ENCODE measurements at places on chromosomes 4 and X.

- no peak for DNase-seq
Measured at GRCh38 chrX:25039036-25039435, 23.3 kb upstream of the ARX start.

GRCh38 chrX:68829582-68830418 lies 979 bp downstream of the EFNB1 start:
- DNase-seq = no peak

GRCh38 chrX:133746593-133746992 lies 238.8 kb downstream of the GPC3 start:
- no peak for DNase-seq

DNA sequence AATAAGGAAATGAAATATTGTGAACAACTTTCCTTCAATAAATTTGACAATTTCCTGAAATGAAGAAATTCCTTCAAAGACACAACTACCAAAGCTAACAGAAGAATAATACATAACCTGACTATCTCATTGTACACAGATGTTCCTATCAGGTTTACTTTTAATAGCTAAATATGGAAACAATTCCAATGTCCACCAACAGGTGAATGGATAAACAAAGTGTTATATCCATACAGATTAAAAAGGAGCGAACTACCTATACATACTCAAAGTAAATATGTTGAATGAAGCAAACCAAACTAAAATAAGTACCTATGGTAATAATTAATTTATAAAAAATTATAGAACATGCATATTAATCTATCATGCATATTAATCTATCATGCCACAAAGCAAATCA lies 554.9 kb downstream of the PPP4R3C start:
- no peak for DNase-seq

DNA sequence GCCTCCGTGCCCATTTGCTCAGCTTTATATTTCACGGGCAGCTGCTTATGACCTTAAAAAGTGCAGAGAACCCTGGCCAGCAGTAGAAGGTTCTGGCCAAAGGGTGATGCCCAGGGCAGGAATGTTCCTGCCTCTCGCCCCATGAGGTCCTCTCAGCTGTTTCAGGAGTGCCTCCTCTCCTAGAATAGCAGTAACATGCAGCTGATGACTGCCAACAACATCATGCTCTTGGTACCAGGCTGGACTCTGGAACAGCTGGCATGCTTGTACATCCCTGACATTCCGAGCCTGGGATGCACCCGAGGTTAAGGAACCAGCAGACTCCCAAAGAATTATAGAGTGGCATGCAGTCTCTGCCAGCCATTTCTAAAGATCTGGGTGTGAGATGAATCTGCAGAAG lies 11.7 kb upstream of the TENM3 start:
- no peak for DNase-seq

DNA sequence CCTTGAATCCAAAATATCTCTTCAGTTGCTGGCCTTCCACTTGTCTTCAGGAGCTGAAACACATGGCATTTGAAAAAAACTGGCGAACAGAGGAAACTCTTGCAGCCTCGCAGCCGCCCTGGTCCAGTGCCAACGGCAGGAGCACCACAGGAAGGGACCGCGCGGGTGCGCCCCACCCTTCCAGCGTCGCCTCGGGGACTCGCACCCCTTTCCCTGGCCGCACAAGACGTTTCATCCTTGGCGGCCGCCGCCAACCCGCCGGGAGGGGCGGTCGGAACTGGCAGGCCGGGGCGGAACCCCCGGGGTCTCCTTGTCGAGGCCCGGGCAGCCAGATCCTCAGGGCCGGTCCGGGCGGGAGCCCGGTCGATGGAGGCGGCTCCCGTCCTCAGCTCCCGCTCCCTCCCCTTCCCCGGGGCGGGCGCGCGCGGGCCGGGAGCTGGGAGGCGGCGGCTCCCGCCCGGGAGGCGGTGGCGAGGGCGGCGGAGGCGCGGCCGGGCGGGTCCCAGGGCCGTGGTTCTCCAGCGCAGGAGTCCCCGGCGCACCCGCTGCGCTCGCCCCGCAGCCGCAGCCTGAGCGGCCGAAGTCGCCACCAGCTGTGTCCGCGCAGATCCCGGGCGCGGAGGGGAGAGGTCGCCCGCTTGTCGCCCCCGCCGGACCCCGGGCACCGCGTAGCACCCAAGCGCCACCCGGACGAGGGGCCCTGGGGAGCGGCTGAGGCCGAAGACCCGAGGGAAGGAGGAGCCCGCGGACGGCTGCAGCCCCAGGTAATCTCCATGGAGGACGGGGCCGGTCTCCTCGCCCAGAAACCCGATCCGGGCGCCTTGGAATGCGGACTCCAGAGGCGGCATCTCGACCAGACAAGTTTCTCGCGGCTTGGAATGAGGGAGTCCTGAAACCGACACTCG lies 886 bp upstream of the NDST3 start:
- DNase-seq = no peak

- no peak for DNase-seq
Measured at GRCh38 chr4:147749811-147750321, 18.0 kb downstream of the ARHGAP10 start.

DNA sequence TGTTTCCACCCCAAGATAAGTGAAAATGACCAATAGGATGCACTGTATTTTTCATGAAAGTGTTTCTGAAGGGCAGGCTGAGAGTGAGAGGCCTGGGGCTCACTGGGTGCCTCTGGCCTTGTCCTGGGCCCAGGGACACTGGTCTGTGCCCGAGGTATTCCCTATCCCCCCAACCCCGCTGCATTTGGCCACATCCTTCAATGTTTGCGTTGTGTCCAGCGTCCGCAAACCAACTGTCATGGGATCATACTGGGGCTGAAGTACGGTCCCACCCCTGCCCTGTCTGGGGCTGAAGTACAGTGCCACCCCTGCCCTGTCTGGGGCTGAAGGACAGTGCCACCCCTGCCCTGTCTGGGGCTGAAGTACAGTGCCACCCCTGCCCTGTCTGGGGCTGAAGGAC lies 22.0 kb upstream of the MSANTD1 start:
- no peak for DNase-seq

GRCh38 chrX:84340968-84341367 lies 153.0 kb upstream of the RPS6KA6 start:
- no peak for DNase-seq

- DNase-seq = no peak
Measured at GRCh38 chr4:5256421-5256820, 205.1 kb downstream of the STK32B start.

GRCh38 chr4:52982255-52982945 lies 120.3 kb downstream of the RASL11B start:
- DNase-seq = no peak

GRCh38 chrX:85517994-85518718 lies 138.7 kb upstream of the POF1B start:
- no peak for DNase-seq

DNA sequence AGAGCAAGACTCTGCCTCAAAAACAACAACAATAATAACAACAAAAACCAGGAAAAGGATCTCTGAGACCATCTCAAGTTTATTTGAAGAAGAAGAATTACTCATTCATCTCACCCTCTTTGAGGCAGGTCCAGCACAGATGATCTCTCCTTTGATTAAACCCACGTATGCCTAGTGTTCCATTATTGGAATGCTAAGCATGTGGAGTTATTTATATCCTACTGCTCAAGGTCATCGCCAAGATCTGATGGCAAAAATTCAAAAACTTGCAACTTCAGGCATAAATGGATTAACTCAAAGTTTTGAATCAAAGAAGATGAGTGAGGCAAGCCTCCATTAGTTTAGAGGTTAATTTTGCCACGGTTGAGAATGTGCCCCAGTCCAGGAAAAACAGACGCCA lies 184.2 kb downstream of the DHRSX start:
- no peak for DNase-seq

DNA sequence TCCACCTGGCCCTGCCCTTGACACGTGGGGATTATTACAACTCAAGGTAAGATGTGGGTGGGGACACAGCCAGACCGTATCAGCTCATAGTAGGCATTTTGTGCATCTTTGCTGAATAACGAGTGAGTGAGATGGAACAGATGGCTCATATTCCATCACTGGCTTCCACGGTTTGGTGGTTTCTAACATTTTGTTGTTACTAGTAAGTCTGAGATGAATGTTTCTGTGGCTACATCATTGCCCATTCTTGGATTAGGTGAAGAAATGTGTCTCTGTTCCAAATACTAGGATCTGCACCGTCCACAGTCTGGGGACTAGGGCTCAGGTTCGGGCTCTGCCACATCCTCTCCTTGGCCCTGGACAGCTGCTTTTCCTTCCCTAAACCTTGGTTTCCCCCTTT lies 3.6 kb downstream of the ABLIM2 start:
- DNase-seq = no peak

- DNase-seq = no peak
Measured at GRCh38 chr4:174669270-174669669, 147.0 kb upstream of the HPGD start.

DNA sequence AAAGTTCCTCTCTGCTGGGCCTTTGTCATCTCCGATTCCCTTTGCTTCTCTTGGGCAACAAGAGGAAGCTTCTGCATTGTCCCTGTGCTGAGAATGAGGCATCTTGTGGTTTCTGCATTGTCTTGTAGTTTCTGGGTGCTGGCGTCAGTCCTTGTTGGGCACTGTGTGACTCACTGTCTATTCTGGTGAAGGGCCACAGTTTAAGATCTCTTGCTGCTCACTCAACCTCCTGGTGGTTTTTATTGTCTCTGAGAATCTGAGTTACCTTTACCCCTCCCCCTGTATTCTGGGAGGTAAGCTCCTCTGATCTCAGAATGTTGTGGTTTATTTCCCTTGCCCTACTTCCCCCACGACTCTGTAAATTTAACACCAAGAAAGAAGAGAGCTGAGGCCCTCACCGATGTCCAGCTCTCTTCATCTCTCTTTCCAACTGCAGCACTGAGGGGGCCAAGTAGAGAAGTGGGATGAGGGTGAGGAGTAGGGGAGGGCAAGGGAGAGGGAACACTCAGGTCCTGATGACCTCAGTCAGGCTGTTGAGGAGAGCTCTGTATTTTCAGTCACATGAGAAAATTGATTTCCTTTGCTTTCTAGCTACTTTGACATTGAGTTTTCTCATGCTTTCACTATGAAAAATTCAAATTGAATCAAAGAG lies 441.6 kb upstream of the PITX2 start:
- no peak for DNase-seq
